ENCODE measurements at places on chromosomes 1 and 21.

DNA sequence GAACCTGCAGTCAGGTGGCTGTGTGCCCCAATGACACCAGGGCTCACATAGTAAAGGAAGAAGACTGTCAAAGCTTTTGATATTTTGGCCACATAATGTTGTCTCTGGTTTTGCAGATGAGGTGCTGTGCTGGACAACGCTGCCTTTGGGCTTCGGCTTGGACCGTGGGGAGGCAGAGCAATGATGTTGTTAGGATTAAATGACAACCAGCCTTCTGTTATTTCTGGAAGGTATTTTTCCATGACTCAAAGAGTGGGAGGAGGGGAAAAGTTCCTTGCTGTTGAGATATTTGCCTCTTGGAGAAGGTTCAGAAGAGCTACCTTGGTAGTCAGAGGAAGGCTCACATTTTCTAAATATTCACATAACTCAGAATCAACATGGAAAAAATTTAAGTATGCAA is 187.3 kb upstream of the GALNT2 start:
- H3K27me3 ChIP-seq = peaks cover 16% of the 10 kb centered on the region
- H3K27ac ChIP-seq = no peak overlapping the region
- no peaks in the 10 kb centered on the region for H3K36me3 ChIP-seq
- DNase-seq = no peak
- no peak overlapping the region for H3K4me3 ChIP-seq

DNA sequence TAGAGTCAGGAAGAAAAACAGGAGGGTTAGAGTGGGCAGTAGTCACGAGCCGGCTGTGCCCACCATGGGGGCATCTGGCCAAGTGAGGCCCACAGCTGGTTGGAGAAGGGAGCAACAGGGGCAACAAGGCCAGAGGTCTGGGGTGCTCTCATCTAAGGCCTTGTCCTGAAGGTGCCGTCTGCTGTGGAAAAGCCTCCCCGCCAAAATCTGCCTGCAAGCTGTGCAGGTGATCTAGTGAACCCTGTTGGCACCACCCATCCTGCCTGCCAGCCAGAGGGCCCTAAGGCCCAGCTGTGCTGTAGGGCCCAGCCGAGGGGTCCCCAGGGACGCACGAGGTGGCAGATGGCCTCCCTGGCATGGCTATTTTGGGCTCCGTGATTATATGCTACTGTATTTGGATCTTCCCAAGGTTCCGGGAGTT is 51.3 kb downstream of the LGR6 start:
- no peak overlapping the region for H3K4me3 ChIP-seq
- H3K27me3 ChIP-seq = peaks cover 5% of the 10 kb centered on the region
- H3K36me3 ChIP-seq = no peaks in the 10 kb centered on the region

GRCh38 chr1:147834181-147834580 is 68.4 kb upstream of the GJA8 start:
- H3K36me3 ChIP-seq = no peaks in the 10 kb centered on the region
- DNase-seq = no peak
- H3K4me1 ChIP-seq = peaks cover 4% of the 10 kb centered on the region

- no peaks in the 10 kb centered on the region for H3K36me3 ChIP-seq
- H3K27ac ChIP-seq = no peak overlapping the region
- no peak overlapping the region for H3K4me3 ChIP-seq
- H3K4me1 ChIP-seq = no peaks in the 10 kb centered on the region
- DNase-seq = no peak
- no peaks in the 10 kb centered on the region for H3K27me3 ChIP-seq
Measured at GRCh38 chr1:217311766-217312165, 319.1 kb downstream of the GPATCH2 start.

DNA sequence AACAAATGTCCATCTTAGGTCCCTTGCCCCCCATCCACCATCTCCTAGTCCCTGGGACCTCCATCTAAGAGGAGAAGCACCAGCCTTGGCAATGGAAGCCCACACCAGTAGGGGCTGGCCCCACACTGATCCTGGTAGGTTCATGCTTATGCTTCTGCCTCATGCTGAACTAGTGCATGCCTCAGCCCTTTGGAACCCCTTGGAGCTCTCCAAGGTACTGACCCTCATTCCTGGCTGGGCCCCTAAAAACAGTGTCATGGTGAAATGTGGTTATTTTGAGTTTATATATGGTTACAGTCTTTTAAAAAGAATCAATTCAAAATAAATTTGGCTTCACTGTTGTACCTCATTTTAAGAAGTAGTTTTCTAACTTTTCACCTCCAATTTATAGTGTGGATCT is 108.3 kb downstream of the HIVEP3 start:
- no peaks in the 10 kb centered on the region for H3K36me3 ChIP-seq
- DNase-seq = peak; percentile 72
- peaks cover 65% of the 10 kb centered on the region for H3K4me1 ChIP-seq
- H3K27me3 ChIP-seq = no peaks in the 10 kb centered on the region
- H3K4me3 ChIP-seq = no peak overlapping the region

- no peak overlapping the region for H3K27ac ChIP-seq
- H3K36me3 ChIP-seq = no peaks in the 10 kb centered on the region
- no peaks in the 10 kb centered on the region for H3K27me3 ChIP-seq
- DNase-seq = no peak
- H3K4me1 ChIP-seq = peaks cover 3% of the 10 kb centered on the region
Measured at GRCh38 chr1:93651695-93652094, 29.9 kb downstream of the BCAR3 start.

- no peak for DNase-seq
- H3K4me1 ChIP-seq = no peaks in the 10 kb centered on the region
- H3K27ac ChIP-seq = no peak overlapping the region
- H3K27me3 ChIP-seq = peaks cover 3% of the 10 kb centered on the region
Measured at GRCh38 chr1:15314328-15315281, 67.6 kb downstream of the FHAD1 start.

- H3K4me3 ChIP-seq = no peak overlapping the region
- H3K27ac ChIP-seq = no peak overlapping the region
- H3K36me3 ChIP-seq = peaks cover 2% of the 10 kb centered on the region
- H3K27me3 ChIP-seq = peaks cover 7% of the 10 kb centered on the region
- DNase-seq = no peak
Measured at GRCh38 chr1:59126366-59126765, 170.5 kb upstream of the FGGY start.

GRCh38 chr1:186828611-186829454 is at the start of gene PLA2G4A:
PLA2G4A (plus strand) TSS chr1:186828949; CDS start chr1:186854355, 25,406 bp downstream.
- peaks cover 15% of the 10 kb centered on the region for H3K27me3 ChIP-seq
- H3K4me1 ChIP-seq = peaks cover 10% of the 10 kb centered on the region
- DNase-seq = peak; percentile 19
- H3K27ac ChIP-seq = no peak within 1 kb of the TSS
- no peaks in the 10 kb centered on the region for H3K36me3 ChIP-seq

DNA sequence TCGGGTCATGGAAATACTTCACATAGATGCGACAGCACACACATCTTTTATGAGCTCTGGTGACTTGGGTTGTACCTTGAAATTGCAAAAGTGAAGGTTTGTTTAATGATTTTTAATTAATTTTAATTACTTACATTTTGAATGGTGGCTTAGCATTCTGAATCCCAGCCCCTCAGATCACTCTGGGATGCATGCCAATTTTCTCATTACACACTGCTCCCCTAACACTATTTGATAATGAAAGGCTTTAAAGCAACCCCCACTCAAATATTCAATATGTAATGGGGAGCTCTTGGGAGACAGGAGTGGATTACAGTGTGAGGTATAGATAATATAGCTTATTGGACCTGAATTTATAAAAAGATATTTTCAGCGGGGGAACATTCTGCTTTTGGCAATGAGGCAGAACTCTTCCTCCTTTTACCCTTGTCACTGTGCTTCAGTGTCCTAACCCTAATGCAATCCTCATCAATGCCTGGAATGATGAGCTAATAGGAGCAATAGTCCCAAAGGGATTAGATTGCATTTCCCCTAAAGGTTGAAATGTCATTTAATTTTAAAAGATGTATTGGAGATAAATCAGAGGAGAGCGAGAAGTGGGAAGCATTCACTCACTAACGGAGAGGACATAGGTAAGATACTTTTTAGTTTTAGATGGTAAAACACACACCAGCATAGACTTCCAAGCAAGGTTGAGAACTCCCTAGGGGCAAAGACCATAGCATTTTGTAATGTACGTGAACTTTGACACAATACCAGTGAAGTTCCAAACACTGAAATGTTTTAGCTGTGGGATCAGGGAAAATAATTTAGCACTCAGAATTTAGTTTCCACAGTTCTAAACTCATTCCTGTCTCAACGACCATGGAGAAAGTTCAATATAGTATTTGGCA is 384.1 kb upstream of the PLXNA2 start:
- no peaks in the 10 kb centered on the region for H3K4me1 ChIP-seq
- no peak overlapping the region for H3K4me3 ChIP-seq
- no peaks in the 10 kb centered on the region for H3K36me3 ChIP-seq
- H3K27me3 ChIP-seq = peaks cover 3% of the 10 kb centered on the region
- DNase-seq = no peak
- H3K27ac ChIP-seq = no peak overlapping the region

DNA sequence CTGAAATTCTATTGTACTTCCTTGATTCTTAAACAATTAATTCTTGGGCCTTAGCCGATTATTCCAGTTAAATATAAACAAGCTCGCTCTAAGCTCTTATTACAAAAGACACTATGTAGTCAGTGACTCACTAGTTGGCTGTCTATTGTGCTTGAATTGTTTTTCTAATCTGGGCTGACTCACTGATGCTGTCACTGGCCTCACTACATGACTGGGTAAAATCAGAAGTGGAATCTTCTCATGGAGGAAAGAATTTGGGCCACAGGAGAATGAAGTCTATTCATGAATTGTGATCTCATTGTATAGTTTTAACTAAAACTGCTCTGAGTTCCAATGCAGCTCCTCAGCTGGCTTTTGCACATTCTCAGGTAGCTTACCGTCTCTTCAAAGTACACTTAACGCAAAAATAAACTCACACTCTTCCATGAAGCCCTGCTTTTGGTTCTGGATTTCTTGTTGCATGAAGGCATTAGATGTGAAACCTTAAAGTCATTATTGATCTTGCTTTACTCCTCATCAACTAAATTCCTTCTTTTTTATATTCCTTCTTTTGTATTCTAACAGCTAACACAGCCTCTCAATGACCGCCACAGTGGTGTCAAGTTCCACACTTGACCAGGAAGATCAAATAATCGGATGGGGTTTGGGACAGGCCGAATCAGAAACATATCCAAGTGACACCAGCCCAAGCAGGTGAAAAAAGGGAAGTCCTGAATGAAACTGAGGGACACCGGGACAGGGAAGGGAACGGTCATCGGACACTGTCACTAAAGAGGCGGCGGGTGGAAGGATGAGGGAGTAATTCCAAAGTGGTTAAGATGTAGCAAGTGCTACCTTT is 80.9 kb upstream of the LBR start:
- peaks cover 12% of the 10 kb centered on the region for H3K4me1 ChIP-seq
- no peak overlapping the region for H3K4me3 ChIP-seq
- peaks cover 9% of the 10 kb centered on the region for H3K27me3 ChIP-seq
- peak; percentile 24 for DNase-seq

GRCh38 chr1:184486761-184487445 is 100.1 kb downstream of the C1orf21 start:
- H3K4me1 ChIP-seq = peaks cover 6% of the 10 kb centered on the region
- DNase-seq = no peak
- H3K4me3 ChIP-seq = no peak overlapping the region
- no peaks in the 10 kb centered on the region for H3K36me3 ChIP-seq

- peaks cover 2% of the 10 kb centered on the region for H3K27me3 ChIP-seq
- no peaks in the 10 kb centered on the region for H3K36me3 ChIP-seq
- H3K4me3 ChIP-seq = no peak overlapping the region
Measured at GRCh38 chr1:6918925-6919511, 133.8 kb downstream of the CAMTA1 start.

GRCh38 chr1:85607126-85607920 is 26.8 kb downstream of the CCN1 start:
- H3K27ac ChIP-seq = no peak overlapping the region
- DNase-seq = no peak
- no peaks in the 10 kb centered on the region for H3K36me3 ChIP-seq
- no peaks in the 10 kb centered on the region for H3K27me3 ChIP-seq
- H3K4me1 ChIP-seq = no peaks in the 10 kb centered on the region

DNA sequence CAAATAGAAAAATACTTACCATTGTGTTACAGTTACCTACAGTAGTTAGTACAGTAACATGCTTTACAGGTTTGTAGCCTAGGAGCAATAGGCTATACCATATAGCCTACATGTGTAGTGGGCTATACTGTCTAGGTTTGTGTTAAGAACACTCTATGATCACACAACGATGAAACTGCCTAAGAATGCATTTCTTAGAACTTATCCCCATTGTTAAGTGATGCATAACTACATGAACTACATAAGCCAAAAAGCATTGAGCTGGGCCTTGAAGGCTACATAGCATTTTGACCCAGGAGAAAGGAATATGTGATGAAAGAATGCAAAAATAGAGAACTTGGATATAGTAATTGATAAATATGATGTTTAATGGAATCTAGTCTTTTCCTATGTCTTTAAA is 46.4 kb upstream of the JUN start:
- H3K4me1 ChIP-seq = no peaks in the 10 kb centered on the region
- DNase-seq = no peak
- no peak overlapping the region for H3K4me3 ChIP-seq

- DNase-seq = no peak
- no peak overlapping the region for H3K4me3 ChIP-seq
- peaks cover 2% of the 10 kb centered on the region for H3K36me3 ChIP-seq
- H3K27me3 ChIP-seq = no peaks in the 10 kb centered on the region
- H3K27ac ChIP-seq = no peak overlapping the region
Measured at GRCh38 chr1:62209931-62210595, 15.4 kb downstream of the L1TD1 start.

GRCh38 chr21:45873418-45873817 is 108.2 kb upstream of the COL6A1 start:
- no peak overlapping the region for H3K4me3 ChIP-seq
- H3K27ac ChIP-seq = no peak overlapping the region
- DNase-seq = no peak
- no peaks in the 10 kb centered on the region for H3K36me3 ChIP-seq
- H3K27me3 ChIP-seq = no peaks in the 10 kb centered on the region
- peaks cover 1% of the 10 kb centered on the region for H3K4me1 ChIP-seq

DNA sequence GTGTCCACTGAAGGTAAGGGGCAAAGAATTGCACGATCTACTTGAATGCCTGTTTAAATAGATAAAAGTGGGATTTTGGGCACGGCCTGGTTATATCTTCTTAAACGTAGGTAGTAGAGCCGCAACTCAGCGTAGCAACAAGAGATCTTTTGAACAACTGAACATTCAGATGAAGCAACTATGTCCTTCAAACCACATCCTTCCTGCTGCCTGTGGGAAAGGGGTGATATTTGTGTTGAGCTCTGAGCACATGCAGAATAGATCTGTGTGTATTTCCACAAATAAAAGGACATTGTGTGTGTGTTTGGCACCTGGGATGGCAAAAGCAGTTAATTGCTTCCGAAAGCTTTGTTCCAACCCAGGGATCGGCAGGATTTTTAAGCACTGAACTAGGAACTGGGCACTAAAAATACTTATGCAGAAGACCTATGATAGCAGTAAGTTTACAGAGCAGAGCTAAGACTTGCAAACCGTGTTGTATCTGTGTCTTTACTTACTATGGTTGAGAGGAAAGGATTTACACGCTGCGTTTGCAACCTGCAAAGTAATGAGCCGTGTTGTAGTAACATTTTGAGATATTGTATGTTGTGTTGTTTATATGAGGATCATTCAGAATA is 333.4 kb downstream of the CHRM3 start:
- no peak overlapping the region for H3K4me3 ChIP-seq
- peak overlapping the region; percentile 99 for H3K27ac ChIP-seq
- H3K27me3 ChIP-seq = no peaks in the 10 kb centered on the region
- peaks cover 9% of the 10 kb centered on the region for H3K36me3 ChIP-seq
